Activated naive CD8-positive, alpha-beta T cell treated with anti-CD3 and anti-CD28 coated beads, Interleukin-2, amount 50 U/mL, for 24 hours (primary cell): ENCODE measurements at places on chromosomes 3 and 15.

- DNase-seq = no peak
These were observed 77.0 kb upstream of the STAC start for GRCh38 chr3:36303286-36303685.

DNA sequence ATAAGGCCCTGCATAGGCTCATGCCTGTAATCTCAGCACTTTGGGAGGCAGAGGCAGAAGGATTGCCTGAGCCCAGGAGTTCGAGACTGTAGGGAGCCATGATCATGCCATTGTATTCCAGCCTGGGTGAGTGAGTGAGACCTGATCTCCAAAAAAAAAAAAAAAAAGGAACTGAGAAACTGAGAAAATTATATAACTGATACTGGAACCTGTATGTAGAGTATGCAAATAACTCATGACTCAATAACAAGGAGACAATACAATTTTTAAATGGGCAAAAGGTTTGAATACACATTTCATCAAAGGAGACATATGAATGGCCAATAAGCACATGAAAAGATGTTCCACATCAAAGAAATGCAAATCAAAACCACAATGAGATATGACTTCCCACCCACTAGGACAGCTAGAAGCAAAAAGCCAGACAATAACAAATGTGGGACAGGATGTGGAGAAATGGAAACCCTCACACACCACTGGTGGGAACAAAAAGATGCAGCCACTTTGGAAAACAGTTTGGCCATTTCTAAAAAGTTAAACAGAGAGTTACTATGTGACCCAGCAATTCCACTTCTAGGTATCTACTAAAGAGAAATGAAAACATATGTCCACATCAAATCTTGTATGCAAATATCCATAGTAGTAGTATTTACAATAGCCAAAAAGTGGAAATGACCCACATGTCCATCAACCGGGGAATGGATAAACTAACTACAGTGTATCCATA is 70.7 kb downstream of the IQSEC1 start:
- no peak for DNase-seq

DNA sequence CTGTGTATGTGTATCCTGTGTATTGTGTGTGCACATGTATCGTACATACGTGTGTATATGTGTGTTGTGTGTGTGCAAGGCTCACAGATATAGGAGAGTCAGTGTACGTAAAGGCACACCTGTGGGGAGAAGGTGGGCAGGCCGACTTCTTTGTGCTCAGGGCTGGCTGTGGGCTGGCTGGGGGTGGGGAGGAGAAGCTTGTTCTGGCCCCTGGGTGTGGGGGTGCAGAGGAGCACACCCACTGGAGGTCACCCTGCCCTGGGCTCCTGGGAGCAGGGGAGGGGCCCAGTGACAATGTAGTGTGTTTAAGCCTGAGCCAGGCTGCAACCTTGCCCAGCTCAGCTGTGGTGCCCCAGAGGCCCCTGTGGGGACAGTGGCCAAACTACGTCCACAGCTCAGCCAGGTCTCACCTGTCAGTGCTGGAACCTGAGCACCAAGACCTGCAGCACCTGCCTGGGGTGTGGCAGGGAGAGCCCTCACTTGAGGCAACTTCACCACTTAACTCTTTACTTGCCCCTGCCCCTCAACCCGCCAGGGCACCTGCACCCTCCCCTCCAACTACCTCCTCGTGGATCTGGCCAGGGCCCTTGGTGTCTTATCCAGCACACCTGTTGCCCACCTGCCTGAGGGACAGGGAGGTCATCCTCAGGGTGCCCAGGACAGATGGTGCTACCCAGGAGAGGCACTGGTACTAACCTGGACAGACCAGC is 2.6 kb upstream of the HHATL start:
- no peak for DNase-seq

DNA sequence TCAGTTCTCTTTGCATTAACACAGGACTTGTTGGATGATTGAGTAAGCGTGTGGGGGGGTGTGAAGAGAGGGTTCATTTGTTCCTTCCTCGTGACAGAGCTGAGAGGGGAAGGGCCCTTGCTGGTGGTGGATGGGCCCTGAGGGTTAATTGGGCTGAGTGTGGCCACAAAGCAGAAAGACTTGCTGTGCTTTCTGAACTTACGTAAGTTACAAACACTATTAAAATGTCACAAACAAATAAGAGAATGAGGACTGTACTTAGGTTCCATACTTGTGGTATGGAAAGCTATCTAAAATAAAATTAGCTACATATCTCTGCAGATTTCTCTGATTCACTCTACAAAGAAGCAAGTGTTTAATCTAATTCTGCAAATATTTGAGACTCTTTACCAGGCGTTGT is 231.3 kb downstream of the LPP start:
- no peak for DNase-seq

GRCh38 chr3:151864423-151865101 is 8.9 kb upstream of the SUCNR1 start:
- no peak for DNase-seq

- DNase-seq = no peak
These were observed 50.7 kb downstream of the CDC25A start for GRCh38 chr3:48137425-48137999.

GRCh38 chr3:124985349-124985748 is 50.8 kb upstream of the MUC13 start:
- no peak for DNase-seq

DNA sequence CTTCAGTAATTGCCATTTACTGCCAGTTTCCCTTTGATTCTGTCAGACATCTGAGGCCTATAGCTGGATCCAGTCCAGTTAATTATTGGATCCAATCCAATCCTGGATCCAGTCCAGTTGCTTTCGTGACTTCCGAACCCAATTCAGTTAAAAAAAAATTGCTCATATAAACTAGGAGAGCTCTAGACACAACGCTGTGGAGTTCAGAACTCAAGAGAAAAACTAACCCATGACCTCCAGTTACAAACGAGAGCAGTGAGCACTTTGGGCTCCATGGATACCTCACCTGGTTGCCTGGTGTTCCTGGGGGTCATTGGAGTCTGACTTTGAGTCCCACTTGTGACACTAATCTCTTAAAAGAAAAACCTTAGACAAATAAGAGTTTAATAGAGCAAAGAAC is 269.8 kb downstream of the THSD4 start:
- DNase-seq = no peak

GRCh38 chr3:126309861-126310655 is 47.1 kb downstream of the KLF15 start:
- DNase-seq = no peak

DNA sequence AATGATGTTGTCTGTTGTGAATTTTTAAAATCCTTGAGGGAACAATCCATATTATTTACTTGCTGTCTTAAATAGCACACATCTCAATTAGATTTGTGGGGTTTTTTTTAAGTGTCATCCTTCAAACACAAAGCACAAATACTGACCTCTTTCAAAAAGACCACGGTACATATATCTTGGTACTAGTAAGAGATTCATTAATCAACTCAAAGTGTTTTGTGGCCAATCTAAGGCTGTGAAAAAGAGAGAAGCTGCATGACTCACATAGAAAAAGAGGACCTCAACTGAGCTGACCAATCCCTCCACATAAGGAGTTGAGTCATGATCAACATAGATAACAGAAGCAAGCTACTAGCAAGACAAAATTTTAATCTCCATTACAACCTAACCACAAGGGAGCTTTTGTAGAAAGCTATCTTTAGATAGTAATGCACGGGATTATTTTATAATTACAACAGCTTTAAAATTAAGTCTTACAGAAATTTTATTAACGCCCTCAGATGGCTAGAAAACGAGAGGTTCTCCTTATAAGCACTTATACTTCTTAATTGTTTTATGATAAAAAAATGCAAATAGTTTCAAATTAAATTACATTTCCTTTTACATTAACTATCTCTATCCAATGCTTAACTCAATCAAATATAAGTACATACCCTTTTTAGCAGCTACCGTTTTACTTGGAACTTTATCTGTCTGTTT is 60.5 kb downstream of the TOP2B start:
- no peak for DNase-seq

DNA sequence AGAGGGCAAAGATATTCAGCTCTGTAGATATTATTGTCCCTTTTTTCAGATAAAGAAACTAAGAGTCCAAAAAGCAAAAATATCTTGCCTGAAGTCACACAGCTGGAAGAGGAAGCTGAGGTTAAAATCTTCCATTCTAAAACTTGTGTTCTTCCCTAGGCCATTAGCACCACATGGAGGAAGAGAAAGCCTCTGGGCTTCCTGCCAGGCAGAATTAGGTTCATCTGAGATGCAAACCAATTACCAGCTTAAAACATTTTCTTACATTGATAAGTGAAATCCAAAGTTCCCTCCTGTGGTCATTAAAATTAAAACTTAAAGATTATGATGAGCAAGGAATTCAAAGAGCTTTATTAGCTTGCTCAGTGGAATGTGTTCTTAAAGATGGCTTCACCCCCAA is 235.3 kb upstream of the SETMAR start:
- no peak for DNase-seq

- DNase-seq = no peak
These were observed 34.5 kb downstream of the ESYT3 start for GRCh38 chr3:138468886-138469285.

DNA sequence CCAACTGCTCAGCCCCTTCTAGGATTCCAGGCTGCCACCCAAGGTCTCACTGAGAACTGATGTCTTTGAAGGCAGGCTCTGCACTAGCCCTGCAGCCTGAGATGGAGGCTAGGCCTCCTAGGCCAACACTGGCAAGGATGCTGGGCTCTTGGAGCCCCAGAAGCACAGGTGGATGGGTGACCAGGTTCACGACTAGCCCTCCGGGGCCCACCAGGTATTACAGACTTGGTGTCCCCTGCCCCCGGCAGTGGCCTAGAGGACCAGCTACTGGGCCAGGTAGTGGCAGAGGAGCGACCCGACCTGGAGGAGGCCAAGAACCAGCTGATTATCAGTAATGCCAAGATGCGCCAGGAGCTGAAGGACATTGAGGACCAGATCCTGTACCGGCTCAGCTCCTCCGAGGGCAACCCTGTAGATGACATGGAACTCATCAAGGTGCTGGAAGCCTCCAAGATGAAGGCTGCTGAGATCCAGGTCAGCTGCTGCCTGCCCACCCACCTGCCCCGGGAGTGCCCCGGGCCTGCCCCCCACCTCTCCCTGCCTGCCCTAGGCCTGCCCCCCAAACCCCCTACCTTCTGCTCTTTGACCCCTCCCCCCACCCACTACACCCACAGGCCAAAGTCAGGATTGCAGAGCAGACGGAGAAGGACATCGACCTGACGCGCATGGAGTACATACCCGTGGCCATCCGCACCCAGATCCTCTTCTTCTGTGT is 52.5 kb downstream of the SEMA3G start:
- no peak for DNase-seq

DNA sequence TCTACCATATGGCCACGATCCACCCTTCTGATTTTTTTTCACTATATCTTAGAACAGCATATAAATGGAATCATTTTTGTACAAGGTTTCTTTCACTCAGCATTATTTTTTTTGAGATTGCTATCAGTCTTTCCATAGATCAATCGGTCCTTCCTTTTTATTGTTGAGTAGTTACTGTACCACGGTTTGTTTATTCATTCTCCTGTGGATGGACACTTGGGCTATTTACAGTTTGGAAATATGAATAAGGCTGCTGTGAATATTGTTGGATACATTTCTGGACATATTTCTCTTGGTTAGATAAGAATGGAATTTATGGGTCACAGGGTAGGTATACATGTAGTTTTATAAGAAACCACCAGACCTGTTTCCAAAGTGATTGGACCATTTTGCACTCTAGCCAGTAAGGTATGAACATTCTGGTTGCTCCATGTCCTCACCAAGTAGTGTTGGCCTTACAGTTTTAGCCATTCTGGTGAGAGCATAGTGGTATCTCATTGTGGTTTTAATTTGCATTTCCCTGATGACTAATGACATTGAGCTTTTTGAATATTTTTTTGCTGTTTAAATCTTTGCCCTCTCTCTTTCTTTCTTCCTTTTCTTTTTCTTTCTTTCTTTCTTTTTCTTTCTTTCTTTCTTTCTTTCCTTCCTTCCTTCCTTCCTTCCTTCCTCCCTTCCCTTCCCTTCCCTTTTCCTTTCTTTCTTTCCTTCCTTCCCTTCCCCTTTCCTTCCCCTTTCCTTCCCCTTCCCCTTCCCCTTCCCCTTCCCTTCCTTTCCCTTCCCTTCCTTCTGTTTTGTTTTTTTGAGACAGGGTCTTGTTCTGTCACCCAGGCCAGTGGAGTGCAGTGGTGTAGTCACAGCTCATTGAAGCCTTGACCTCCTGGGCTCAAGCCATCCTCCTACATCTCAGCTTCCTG is 49.2 kb downstream of the LRRK1 start:
- DNase-seq = no peak

- DNase-seq = peak; percentile 25
These were observed 89.0 kb upstream of the STRIT1 start for GRCh38 chr3:155382396-155383042.

- no peak for DNase-seq
These were observed 405.7 kb upstream of the PPP2R3A start for GRCh38 chr3:135559802-135560201.

- DNase-seq = no peak
These were observed 33.5 kb upstream of the SPATA12 start for GRCh38 chr3:57026944-57027343.

GRCh38 chr15:62391641-62392262 is 226.7 kb upstream of the C2CD4B start:
- peak; percentile 41 for DNase-seq

DNA sequence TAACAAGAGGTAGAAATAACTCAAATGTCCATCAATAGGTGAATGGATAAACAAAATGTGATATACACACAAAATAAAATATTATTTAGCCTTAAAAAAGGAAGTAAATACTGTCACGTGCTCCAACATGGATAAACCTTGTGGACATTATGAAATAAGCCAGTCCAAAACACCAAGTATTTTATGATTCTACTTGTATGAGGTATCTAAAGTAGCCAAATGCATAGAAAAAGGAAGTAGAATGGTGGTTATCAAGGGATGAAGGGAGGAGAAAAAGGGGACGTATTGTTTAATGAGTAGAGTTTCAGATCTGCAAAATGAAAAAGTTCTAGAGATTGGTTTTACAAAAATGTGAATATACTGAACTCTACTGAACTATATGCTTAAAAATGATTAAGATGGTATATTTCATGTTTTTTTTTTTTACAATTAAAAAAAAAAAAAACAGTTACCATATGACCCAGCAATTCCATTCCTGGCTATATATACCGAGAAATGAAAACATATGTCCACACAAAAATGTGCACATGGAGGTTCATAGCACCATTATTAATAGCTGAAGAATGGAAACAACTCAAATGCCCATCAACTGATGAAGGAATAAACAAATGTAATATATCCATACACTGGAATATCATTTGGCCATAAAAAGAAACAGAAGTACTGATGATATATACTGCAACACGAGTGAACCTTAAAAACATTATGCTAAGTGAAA is 29.1 kb upstream of the MAP6D1 start:
- no peak for DNase-seq

DNA sequence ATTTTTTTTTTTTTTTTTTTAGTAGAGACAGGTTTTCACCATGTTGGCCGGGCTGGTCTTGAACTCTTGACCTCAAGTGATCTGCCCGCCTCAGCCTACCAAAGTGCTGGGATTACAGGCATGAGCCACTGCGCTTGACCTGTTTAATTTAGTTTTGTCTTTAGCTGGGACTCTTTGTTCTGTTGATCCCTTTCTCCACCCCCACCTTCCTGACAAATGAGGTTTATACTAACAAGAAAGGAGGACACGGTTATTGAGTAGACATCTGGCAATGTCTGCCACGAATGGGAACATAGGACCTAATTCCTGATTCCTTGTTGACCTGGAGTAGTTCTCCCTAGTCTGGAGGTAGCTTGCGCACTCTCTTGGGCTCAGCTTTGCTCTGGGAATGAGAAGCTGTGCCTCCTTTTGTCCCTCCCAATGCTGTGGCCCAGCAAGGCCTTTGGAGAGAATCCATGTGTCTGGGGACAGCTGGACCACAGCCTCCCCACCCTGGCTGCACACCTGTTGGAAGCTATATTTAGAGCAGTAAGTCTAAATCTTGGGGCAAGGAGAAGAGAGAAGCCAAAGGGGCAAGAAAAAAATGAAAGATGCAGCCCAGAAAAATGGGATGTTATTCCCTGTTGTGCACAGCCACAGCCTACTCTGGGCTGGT is 53.2 kb upstream of the ADPGK start:
- DNase-seq = no peak
